ENCODE measurements at places on chromosomes 6 and 20. TPM values are rescaled to one million over a fixed set of nuclear protein-coding genes. Genes with fewer than 3 reads are reported as not detected.
A peak's percentile ranks its signal among the peaks of the same experiment; 100 is the strongest.

DNA sequence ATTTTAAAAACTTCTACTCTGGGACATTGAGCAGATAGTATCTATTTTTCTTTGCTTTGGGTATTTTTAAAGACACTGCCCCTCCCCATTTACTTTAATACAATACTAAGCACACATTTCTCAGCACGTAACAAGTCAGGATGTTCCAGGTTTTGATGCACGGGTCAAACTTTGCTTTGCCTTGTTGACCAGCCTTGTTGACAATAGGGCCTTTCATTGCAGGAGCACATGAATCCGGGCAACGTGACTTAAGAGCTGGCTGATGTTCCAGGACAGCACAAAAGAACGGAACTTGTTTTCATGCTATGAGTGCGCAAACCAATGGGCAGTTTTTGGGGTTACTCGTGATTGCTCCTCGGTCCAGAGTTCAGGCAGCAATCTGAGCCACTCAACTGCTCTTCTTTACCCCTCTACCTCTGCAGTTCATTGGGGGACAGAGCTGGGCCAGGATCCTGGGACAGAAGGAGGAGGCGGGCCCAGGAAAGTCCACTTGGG lies 78.6 kb upstream of the SLC22A16 start:
- no peaks in the 10 kb centered on the region for H3K4me1 ChIP-seq
- H3K4me3 ChIP-seq: no peak overlapping the region

- H3K36me3 ChIP-seq: no peaks in the 10 kb centered on the region
- peaks cover 2% of the 10 kb centered on the region for H3K4me1 ChIP-seq
- H3K27me3 ChIP-seq: no peaks in the 10 kb centered on the region
- no peak overlapping the region for H3K4me3 ChIP-seq
- no peak overlapping the region for H3K27ac ChIP-seq
Measured at GRCh38 chr20:1764136-1765033, 106.8 kb upstream of the SIRPG start.

DNA sequence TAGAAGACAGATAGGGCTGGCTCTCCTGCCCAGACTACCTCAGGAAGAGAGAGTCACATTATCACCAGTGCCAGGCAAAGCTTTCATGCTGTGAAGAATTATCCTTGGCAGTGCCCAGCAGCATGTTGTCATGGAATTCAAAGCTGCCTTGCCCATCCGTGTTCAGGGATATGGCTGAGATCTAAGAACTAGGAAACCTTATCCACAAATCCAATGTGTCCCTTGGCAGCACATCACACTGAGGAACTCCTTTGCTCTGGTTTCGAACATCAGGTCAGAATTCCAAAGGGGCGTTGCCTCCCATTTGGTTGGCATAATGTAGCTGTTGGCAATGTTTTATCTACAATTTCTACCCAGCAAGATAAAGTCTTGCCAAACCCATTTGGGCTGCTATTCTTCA lies 52.7 kb downstream of the ADGRF1 start:
- peaks cover 26% of the 10 kb centered on the region for H3K27me3 ChIP-seq
- no peak for DNase-seq
- H3K4me1 ChIP-seq: no peaks in the 10 kb centered on the region
- no peak overlapping the region for H3K27ac ChIP-seq
- H3K4me3 ChIP-seq: no peak overlapping the region
- no peaks in the 10 kb centered on the region for H3K36me3 ChIP-seq

- H3K4me1 ChIP-seq: peaks cover 15% of the 10 kb centered on the region
- no peaks in the 10 kb centered on the region for H3K36me3 ChIP-seq
- no peak for DNase-seq
Measured at GRCh38 chr6:19802656-19803055, 34.5 kb upstream of the ID4 start.

- H3K4me1 ChIP-seq: no peaks in the 10 kb centered on the region
- H3K4me3 ChIP-seq: no peak overlapping the region
- no peaks in the 10 kb centered on the region for H3K36me3 ChIP-seq
- H3K27me3 ChIP-seq: no peaks in the 10 kb centered on the region
- DNase-seq: no peak
- no peak overlapping the region for H3K27ac ChIP-seq
Measured at GRCh38 chr6:112821476-112821875, 474.3 kb downstream of the RFPL4B start.

- no peak overlapping the region for H3K4me3 ChIP-seq
- H3K4me1 ChIP-seq: no peaks in the 10 kb centered on the region
- no peak for DNase-seq
Measured at GRCh38 chr6:155755452-155755851, 299.8 kb upstream of the NOX3 start.

- peaks cover 11% of the 10 kb centered on the region for H3K4me1 ChIP-seq
- no peak overlapping the region for H3K27ac ChIP-seq
- peak; percentile 85 for DNase-seq
- H3K4me3 ChIP-seq: peak overlapping the region; percentile 64
- H3K27me3 ChIP-seq: peaks cover 76% of the 10 kb centered on the region
- H3K36me3 ChIP-seq: no peaks in the 10 kb centered on the region
Measured at GRCh38 chr20:40689943-40690835, 1.2 kb upstream of the MAFB start.

DNA sequence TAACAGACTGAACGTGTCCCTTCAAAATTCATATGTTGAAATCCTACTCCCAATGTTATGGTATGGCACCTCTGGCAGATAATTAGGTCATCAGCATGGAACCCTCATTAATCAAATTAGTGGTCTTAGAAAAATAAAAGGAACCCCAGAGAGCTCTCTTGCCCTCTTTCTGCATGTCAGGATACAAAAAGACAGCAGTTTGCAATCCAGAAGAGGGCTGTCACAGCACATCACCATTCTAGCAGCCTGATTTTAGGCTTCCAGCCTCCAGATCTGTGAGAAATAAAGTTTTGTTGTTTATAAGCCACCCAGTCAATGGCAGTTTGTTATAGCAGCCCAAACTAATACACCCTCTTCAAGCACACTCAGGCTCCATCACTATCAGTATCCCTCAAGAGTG lies 292.9 kb downstream of the TRDN start:
- no peaks in the 10 kb centered on the region for H3K4me1 ChIP-seq
- H3K27ac ChIP-seq: no peak overlapping the region
- no peak overlapping the region for H3K4me3 ChIP-seq
- no peaks in the 10 kb centered on the region for H3K36me3 ChIP-seq
- no peaks in the 10 kb centered on the region for H3K27me3 ChIP-seq
- no peak for DNase-seq

Gene GPSM3
- total RNA-seq: 71.8 TPM

DNA sequence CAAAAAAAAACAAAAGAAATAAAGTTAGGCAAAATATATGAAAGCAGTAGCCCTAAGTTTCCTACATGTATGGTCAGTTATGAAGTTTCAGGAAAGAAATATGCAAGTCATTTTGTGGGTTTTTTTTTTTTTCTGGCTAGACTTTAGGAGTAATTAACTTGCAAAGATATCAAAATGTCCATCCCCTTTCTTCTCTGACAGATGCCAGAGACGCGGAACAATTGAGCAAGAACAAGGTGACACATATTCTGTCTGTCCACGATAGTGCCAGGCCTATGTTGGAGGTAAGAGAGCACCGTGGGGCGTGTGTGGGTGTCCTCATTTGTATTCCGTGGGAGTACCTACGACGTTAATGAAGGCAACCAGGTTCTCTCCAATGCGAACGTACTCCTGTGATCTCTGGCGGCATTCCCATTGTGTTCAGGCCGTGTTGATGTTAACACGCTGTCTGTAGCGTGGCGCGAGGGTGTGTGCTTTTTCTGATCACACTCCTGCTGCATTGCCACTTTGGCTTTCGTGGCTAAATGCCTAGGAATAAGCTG lies 19.5 kb downstream of the DUSP22 start:
- no peak for DNase-seq
- H3K36me3 ChIP-seq: peaks cover 24% of the 10 kb centered on the region
- no peak overlapping the region for H3K27ac ChIP-seq

Measured in activated naive CD4-positive, alpha-beta T cell treated with anti-CD3 and anti-CD28 coated beads for 36 hours (primary cell).